Bone marrow (tissue), 2 donors: ENCODE measurements at places on chromosomes 13 and 19.
A peak's percentile ranks its signal among the peaks of the same experiment; 100 is the strongest.

- no peak for DNase-seq
Observed at GRCh38 chr13:44281252-44282000, 92.2 kb upstream of the SERP2 start.

DNA sequence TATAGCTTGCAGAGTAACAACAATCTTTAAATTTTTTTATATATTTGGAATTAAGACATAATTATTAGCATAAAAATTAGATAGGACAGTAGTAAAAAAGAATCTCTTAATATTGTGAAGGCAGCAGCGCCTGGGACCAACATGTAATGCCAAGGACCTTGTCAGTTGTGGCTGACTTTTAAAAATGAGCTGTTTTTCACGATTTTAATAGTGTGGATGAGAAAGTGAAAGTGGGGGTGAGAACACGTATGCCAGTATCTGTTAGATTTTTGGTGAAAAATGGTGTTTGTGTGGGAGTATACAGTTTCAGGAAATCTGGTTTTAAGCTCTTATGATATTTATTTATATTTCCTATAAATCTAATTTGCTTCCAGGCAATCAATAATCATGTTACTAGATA lies 125.2 kb downstream of the LMO7 start:
- no peak for DNase-seq

GRCh38 chr19:39834287-39834841 lies 402 bp upstream of the DYRK1B start:
- no peak for DNase-seq

- no peak for DNase-seq
Observed at GRCh38 chr19:41695745-41696144, 7.7 kb upstream of the CEACAM7 start.

GRCh38 chr13:99967869-99968520 lies 3.6 kb downstream of the ZIC5 start:
- DNase-seq = no peak

- no peak for DNase-seq
Observed at GRCh38 chr19:54803410-54803809, at the start of gene KIR2DL4. KIR2DL4 (plus strand) TSS chr19:54803610; CDS start chr19:54803652, 42 bp downstream.

DNA sequence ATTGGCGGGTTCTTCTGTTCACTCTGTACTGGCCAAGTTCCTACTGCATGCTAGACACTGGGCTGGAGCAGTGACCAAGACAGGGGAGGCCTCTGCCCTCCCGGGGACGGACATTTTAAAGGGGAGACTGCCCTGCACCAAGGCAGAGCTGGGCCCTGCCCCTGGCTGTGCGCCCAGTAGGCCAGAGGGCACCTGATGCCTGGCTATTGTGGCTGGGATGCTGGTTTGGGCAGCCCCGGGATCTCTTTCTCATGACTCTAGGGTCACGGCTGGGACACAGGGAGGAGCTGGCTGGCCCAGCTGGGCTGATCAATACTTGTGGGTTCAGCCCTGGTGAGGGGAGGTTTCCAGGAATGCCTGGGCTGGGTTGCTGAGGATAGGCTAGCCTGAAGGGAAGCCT lies 17.7 kb downstream of the LIPE start:
- DNase-seq = no peak

DNA sequence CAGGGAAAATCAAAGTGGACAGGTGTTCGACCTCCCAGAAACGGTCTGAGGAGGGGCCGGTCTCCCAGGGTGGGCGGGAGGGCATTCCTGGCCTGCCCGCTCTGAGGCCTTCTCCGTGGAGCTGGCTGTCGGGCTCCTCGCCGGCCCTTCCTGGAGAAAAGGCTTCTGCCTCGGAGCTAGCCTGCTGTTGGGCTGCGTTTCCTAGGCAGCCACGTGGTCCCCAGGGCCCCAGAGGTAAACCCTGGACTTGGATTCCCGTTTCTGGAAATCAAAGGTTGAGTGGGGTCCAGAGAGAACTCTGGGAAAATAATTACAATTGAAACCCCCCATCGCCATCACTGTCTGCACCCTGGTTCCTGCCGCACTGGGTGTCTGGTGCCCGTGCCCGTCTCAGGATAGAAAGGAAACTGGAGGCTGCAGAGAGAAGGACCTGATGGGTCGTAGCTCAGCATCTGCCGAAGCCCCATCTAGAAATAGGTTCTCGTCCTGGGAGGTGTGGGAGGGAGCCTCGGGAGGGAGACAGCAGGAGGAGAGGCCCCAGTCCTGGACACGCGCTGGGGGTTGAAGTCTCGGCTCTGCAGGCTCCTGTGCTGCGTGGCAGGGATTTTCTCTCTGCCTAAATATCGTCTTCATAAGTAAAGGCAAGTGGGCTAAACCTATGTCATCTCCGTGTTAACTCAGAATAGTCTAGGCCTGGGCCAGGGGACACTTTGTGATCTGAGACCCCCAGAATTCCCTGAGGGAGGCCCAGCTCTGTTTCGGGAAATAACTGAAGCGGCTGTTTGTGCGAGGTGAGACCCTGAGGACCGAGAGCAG lies 7.7 kb upstream of the PROZ start:
- no peak for DNase-seq

- no peak for DNase-seq
Observed at GRCh38 chr13:79988573-79988972, 352.4 kb downstream of the SPRY2 start.

DNA sequence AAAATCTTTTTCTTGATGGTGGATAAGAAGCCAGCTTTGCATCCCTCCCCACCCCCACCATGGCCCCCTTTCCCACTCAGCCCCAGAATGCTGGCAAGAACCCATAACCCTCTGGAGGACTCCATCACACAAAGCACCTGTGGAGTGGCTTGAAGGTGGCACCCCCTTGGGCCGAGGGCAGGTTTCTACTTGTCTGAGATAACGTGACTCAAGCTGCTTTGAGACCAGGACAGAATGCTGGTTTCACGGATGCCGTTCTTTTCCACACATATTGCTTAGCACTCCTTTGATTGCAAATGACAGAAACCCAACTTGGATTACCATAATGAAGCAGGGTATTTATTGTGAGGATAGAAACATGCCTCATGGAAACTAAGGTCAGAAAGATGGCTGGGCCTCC lies 82.2 kb downstream of the LACC1 start:
- no peak for DNase-seq

DNA sequence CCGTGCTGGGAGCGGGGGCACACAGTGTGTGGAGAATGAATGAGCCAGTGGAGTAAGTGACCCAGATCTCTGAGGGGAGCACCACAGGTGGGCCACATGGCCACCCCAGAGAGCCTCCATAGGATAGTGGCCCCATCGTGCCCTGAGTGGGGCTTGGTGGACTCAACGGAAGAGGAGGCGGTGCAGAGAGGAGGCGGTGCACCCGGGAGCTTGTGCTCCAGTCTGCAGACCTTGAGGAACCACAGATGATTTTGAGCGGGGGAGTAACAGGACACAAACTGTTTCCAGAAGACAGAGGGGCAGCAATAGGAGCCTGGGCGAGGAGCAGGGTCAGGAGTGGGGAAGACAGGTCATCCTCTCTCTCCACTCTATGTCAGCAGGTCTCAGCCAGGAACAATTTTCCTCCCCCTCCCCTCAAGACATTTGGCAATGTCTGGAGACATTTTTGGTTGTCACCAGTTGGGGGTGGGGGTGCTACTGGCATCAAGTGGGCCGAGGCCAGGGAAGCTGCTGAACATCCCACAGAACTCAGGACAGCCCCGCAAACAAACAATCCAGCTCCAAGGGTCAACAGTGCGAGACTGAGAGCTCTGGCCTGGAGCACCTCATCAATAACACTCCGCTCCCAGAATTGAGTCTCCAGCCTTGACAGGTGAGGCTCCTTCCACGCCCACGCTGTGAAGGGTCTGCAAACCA lies 182.2 kb downstream of the USP12 start:
- DNase-seq = no peak

DNA sequence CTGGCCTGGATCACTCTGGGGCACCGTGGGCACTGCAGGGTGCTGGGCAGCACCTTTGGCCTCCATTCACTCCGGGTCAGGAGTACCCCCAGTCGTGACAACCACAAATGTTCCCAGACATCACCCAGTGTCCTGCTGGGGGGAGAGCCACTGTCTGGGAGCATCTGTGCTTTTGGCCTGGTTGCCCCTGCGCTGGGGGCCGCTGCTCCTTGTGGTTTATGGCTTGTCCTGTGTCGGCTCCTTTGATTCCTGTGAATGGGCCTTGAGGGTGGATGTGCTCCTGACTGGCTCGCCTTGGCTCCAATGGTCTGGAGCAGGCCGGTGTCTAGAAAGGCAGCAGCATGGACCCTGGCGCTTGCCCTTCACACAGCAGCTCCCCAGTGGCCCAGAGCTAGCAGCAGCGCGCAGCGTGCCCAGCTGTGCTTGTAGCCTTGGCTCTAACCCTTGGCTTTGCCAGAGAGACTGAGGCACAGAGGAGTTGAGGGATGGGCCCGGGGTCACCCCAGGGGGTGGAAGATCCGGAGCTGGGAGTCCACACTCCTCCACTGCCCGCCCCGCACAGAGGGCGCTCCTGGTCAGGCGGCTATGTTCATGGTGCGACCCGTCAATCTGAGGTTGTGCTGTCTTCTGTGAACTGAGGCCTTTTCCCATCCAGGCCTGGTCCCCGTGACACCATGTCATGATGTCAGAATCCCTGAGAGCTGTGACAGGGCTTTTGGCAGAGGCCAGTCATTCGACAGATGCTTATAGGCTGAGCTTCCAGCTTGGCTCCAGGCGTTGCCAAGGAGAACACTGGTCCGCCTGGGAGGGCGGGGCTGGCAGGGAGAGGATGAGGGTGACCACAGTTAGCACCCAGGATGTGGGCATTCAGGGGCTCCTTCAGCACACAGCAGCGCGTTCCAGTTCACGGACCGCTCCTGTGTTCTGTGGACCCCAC lies 4.1 kb downstream of the DAZAP1 start:
- no peak for DNase-seq

- DNase-seq = no peak
Observed at GRCh38 chr19:2483084-2483483, 7.2 kb downstream of the GADD45B start.

DNA sequence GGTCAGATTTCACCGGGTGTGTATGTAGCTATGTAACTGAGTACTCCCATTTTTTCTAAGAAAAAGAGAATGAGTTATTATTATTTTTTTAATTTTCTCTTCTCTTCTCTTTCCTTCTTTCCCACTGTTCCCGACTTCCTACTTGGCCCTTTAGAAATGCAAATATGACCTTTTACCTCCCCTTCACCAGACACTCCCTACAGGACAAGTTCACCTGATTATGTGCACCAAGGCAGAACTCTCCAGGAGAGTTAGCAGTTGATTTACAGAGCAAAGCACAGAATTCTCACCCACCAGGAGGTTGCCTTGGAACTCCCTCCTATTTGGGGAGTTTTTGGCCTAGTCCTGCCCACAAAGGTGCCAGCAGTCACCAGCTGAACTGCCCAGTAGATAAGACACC lies 49.5 kb upstream of the GPR12 start:
- no peak for DNase-seq

DNA sequence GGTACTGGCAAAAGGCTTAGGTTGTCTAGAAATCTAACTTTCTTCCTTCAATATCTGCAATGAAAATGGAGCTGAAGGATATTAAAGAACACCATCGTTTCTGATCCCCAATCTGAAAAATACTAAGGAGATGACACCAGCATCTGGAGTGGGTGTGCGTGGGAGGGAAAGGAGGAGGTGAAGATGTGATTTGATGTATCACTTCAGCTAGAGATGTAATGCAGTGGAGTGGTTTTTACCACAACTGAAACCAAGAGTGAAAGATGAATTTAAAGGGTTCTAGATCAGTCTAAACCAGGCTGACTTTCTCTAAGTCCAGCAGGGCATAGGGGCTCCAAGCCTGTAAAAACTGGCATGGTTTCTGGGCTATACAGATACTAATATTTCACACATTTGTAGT lies 148.4 kb downstream of the AKAP11 start:
- DNase-seq = no peak

- peak; percentile 87 for DNase-seq
Observed at GRCh38 chr13:59391696-59392095, 772.0 kb downstream of the DIAPH3 start.

DNA sequence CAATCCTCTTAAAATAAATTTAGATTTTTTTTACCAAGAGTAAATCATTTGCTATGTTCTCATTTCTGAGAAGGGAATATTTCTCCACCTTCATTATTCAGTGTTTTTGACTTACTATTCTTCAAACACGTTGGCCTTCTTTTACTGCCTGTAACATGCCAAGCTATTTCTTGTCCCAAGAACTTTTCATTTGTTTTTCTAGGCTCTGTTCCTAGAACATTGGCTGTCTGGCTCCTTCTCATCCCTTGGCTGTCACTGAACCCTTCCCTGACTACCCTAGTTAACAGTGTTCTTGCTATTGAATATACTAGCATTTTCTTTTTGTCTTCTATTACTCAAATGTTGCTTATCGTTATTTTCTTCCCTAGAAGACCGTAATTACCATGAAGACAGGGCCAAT lies 248.1 kb downstream of the ITGBL1 start:
- DNase-seq = no peak

DNA sequence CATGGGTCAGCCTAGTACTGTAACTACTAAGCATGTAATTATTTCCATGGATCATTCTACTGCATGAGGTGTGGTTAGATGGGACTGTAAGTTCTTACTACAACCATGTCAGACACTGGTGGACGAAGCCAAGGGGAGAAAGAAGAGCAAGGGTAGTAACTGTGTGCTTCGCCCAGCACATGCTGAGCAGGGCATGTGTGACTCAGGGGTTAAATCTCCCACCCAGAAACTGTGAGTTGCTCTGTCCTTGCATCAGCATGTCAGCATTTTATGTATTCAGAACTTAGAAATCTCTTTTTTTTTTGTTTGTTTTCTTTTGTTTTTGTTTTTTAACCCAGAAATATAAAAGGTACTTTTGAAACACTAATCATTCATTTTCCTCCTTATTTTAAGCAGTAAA lies 436.6 kb upstream of the KLF12 start:
- no peak for DNase-seq

DNA sequence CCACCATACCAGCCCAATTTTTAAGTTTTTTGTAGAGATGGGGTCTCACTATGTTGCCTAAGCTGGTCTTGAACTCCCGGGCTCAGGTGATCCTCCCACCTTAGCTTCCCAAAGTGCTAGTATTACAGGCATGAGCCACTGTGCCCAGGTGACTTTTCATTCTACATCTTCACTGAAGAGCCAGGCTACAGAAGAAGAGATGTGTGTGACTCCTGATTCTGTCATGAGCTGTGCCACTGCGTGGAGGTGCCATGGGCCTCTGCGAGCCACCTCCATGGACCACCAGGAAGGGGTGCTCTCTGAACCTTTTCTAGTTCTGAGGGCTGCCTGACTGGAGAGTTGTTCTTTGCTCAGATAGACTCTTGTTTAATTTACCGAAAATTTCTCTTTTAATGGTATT lies 56.6 kb upstream of the RANBP3 start:
- DNase-seq = no peak

- peak; percentile 62 for DNase-seq
Observed at GRCh38 chr19:16771618-16772017, 52.0 kb downstream of the NWD1 start.
